Left hindlimb (tissue), 1 donor: ENCODE measurements at places on chromosomes 5 and 9.

- DNase-seq = no peak
Observed at GRCh38 chr5:9209846-9210492, 335.9 kb downstream of the SEMA5A start.

- no peak for DNase-seq
Observed at GRCh38 chr5:10595672-10596309, 31.9 kb downstream of the ANKRD33B start.

DNA sequence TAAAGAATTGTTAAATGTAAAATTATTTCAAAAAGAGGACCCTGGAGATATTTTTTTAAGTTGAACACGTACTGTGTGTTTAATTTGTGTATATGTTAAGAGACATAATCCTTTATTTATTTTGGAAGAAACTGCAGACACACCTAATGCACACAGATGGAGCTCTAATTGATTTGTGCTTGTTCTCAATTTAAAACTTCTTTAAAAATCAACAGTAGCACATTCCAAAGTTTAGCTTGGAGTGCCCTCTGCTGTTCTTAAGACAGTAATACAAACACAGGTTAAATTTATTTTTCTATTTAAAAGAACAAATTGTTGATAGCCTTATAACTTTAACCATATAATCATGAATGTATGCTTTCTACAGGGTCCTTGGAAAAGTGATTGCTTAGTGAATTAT lies 277.6 kb upstream of the ADAMTS16 start:
- DNase-seq = no peak

- DNase-seq = no peak
Observed at GRCh38 chr5:135991429-135991828, 36.6 kb upstream of the LECT2 start.

DNA sequence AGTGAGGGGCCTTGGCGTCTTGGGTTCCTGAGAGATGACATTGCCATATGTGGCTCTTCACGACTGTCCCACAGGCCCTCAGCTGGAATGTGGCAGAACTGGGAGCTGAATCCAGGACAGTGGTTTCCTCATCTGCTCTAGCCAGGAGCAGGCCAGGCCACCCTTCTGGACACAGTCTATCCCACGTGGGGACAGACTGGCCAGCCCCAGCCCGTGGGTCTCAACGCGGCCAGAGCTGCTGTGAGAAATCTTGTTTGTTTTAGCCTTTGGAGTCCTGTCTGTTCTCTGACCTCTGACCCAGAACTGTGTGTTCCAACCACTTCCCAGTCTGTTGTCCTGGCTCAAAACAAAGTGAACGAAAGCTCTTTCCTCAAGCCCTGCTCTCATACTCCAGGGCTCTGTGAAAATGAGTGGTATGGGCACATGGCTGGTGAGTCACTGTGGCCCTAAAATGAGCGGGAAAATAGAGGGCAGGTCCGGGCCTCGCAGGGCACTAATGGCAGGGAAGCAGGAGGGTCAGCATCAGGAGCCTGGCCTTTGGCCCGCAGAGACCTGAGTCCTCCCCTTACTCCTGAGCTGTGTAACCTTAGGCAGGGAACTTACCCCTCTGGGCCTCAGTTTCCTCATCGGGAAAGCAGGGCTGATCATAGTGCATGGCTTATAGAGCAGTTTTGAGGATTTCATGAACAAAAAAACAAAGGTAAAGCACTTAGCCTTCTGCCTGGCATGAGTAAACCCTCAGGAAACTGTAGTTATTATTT lies 34.8 kb upstream of the GLRX start:
- DNase-seq = no peak
